ENCODE measurements at places on chromosomes 13 and 19.

DNA sequence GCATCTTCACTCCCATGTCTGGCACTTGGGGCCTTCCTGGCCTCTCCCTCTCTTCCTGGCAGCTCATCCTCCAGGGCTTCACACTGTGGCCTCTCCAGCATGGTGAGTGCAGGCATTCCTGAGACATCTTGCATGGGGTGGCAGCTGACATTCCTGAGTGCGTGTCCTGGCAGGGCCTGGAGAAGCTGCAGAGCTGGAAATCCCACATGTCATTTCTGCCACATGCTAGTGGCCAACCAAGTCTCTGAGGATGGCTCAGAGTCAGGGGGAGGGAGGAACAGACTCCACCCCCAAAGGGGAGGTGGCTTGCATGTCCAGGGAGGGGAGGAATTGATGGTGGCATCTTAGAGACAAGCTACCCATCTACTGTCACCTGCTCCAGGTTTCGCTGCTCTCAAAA is 41.6 kb upstream of the AMER2 start:
- DNase-seq: no peak

DNA sequence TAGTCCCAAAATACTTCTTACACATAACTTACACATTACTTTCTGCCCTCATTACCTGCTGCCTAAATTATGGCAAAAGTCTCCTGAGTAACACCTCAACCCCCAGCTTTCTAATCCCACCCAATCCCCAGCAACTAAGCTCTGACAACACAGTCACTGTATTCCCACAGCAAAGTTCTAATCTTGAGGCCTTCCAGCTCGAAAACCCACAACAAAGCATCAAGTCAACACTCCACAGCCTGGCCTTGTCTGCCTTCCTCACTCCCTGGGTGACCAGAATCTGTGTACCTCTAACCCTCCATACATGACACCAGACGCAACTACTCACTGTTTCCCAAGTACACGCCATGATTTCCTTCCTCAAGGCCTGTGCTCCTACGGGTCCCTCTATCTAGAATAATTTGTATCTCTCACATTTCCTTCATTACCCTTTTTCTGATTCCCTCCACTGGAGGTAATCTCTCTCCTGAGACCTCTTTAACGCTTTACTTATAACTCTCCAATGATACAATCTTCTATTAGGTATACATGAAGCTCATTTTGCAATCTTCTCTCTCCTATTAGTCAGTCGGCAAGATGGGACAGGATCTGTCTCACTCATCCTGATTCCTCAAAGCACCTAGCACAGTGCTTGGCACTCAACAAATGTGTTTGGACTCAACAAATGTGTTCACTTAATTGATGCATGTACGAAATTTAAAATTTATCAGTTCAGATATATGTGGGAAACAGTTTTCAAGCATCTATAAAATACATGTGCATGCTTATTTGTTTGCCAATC is 87.6 kb upstream of the DOCK9 start:
- no peak for DNase-seq

DNA sequence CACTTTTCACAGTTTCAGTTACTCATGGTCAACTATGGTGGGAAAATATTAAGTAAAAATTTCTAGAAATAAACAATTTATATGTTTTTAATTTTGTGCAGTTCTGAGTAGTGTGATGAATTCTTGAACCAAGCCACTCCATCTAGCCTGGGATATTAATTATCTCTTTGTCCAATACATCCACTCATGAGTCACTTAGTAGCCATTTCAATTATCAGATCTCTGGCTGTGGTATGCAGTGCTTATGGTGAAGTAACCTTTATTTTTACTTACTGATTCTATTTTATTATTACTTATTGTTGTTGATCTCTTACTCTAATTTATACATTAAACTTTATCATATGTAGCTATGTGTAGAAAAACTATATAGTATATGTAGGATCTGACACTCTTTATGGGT is 128.9 kb upstream of the KLHL1 start:
- no peak for DNase-seq

- DNase-seq: no peak
These were observed 18.9 kb downstream of the MPND start for GRCh38 chr19:4362101-4362828.

GRCh38 chr19:18620311-18620710 is 7.6 kb downstream of the TMEM59L start:
- DNase-seq: no peak

DNA sequence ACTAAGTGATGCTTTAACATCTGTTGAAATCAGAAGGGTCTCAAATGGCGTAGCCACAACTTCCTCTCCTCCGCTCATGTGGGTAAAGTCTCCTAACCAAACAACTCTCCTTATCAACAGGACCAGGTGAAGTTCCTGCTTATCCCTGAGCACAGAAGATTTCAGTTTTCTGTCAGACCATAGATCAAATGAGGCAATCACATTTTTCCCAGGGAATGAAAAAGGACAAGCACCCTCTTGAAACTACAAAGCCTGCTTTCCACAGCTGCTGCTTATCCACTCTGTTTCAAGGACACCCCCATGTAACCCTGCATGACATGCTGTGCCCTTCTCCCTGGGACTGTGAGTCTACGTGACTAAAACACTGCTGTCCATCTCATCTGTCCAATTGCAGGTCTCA is 788.3 kb upstream of the SLITRK5 start:
- no peak for DNase-seq

DNA sequence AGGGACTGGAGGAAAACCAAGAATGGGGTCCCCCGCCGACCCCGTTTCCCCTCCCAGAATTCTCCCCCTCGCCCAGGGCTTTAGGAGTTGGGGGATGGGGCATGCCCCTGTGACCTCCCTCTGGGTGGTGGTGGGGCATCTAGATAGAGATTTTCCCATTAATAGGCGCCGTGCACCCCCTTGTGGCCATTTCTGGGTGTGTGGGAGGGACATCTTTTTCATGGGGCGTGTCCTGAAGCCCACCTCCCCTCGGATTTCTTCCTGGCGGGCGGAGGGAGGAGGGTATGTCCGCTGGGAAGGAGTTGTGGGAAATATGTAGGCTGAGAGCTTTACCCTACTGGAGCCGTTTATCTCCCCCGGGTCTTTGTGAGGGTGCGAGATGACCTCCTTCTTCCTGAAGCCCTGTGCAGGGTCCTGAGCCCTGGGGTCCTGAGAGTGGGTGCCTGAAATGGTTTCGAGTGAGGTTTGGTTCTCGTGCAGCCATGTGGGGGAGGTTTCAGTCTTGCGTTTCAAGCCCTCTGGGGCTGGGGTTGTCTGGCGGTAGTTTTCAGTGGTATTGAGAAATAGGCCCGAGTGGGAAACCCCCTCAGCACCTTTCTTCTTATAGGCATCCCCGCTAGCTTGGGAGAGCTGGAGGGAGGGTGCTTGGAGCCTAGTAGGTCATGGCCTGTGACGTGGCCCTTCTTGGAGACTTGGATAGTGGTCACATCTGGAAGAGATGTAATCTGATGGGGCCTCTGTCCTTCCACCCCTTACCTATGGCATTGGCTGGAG is 1.0 kb downstream of the PRMT1 start:
- DNase-seq: peak; percentile 73
